Epithelial cell of esophagus (primary cell): ENCODE measurements at places on chromosomes 2 and 18.

DNA sequence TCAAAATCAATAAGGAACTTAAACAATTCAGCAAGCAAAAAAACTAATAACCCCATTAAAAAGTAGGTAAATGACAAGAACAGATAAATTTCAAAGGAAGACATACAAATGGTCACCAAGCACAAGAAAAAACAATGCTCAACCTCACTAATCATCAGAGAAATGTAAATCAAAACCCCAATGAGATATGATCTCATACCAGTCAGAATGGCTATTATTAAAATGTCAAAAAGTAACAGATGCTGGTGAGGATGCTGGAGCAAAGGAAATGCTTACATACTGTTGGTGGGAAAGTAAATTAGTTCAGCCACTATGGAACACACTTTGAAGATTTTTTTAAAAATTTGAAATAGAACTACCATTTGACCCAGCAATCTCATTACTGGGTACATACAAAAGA is 538.0 kb downstream of the TMX3 start:
- no peak for DNase-seq

DNA sequence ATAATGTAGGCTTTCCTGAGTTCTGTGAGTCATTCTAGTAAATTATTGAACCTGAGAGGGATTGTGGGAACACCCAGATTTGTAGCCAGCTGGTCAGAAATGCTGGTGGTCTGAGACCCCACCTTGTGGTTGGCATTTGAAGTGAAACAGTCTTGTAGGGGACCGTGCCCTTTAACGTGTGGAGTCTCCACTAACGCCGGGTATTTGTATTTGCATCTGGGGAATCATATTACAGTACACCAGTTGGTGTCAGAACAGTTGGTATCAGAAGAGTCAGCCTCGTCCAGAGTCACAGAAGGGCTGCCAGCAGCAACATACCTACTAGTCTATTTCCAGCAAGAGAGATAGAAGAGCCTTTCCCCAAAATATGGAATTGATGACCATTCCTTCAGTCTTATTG is 38.3 kb upstream of the PTPN4 start:
- DNase-seq = no peak

- no peak for DNase-seq
Measured at GRCh38 chr18:63105636-63106316, 213.8 kb downstream of the BCL2 start.

- no peak for DNase-seq
Measured at GRCh38 chr2:218360453-218360852, 3.8 kb downstream of the CATIP start.

GRCh38 chr2:166675553-166675952 is 181.5 kb upstream of the SCN7A start:
- no peak for DNase-seq

DNA sequence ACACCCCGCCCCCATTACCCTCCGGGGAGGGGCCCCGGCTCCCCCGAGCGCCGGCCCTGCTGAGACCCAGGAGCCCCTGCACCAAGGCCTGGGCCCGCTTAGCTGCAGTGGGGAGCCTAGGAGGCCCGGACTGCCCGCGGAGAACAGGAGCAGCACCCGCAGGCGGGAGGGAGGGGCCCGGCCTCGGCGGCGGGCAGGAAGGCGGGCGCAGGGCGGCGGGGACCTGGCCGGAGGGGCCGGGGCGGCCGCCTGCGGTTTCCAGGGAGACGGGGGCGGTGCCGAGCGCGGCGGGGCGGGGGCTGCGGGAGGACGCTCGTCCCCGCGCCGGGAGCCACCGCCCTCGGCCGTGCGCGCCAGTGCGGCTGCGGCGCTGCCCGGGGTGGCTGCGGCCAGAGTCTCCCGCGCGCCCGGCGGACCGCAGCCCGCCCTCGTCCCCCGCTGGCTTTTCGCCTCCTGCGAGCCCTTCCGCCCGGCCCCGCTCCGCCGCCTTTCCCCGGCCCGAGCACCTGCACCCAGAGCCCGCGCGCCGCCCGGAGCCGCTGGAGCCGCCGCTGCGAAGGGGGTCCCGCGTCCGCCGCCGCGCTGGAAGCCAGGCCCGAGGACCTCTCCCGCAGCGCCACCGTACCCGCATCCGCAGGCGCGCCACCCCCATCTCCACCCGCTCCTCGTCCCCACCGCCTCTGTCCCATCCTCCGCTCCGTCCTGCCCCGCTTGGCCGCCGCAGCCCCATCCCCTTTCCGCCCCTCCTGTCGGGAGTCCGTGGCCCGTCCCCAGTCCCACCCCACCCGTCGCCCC is 17.2 kb downstream of the GPC1 start:
- peak; percentile 53 for DNase-seq

- no peak for DNase-seq
Measured at GRCh38 chr18:12580630-12581342, 77.1 kb downstream of the SPIRE1 start.

DNA sequence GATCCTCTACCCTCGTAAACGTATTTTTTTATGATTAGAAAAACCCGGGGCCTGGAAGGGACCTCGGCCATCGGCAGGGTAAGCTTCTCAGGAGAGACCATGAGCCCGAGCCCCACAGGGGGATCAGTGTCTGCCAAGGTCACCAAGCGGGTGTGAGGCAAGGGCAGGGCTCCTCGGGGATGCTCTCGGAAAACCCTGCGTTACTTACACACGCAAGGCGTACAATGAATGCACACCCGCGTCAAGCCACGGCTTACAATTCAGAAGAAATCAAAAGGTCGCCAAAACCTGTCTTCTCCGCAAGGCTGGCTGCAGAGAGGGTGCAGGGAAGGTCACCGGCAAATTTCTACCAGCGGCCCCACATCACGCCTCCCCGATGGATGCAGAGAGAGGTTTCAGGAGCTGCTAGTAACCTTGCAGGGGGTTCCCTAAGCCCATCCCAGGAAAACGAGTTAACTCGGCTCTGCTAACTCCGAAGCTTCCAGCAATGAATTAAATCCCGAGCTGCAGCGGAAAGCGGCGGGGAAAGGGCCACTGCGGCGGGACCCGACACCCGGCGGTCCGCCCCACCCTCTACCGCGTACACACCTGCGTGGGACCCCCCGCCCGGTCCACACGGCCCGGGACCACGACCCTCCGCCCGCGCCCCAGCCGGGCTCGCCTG is 638 bp downstream of the ST3GAL5 start:
- DNase-seq = no peak

DNA sequence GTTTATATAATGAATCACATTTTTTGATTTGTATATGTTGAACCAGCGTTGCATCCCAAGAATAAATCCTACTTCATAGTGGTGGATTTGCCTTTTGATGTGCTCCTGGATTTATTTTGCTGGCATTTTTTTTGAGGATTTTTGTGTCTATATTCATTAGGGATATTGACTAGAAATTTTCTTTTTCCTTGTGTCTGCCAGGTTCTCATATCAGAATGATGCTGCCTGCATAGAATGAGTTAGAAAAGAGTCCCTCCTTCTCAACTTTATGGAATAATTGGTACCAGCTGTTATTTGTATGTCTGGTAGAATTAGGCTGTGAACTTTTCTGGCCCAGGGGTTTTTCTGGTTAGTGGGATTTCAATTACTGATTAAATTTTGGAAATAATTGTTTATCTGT is 457.4 kb upstream of the DSEL start:
- no peak for DNase-seq

DNA sequence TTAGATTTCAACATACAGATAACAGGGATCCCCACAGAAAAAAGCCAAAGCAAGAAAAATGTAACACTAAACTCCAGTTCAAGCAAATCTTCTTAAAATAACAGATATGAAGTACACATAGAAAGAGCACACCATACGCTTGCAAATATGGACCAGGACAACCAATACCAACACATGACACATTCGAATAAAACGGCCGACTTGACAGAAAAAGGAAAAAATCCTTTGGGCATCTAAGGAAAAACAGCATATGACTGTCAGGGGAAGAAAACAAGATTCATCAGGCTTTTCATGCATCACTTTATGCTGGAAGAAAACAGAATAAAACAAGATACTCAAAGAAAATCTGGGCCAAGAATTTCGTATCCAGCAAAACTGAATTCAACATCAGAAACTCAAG is 16.0 kb downstream of the RNASEH1 start:
- no peak for DNase-seq

GRCh38 chr2:216075510-216076485 is 5.8 kb downstream of the PECR start:
- no peak for DNase-seq

- DNase-seq = no peak
Measured at GRCh38 chr2:160486341-160486740, 7.3 kb downstream of the RBMS1 start.

- peak; percentile 42 for DNase-seq
Measured at GRCh38 chr2:61658841-61659780, 121.0 kb upstream of the XPO1 start.

GRCh38 chr2:224286923-224287322 is 115.0 kb downstream of the FAM124B start:
- DNase-seq = no peak

GRCh38 chr2:219125886-219126270 is 34.7 kb downstream of the NHEJ1 start:
- DNase-seq = no peak

- DNase-seq = peak; percentile 45
Measured at GRCh38 chr2:71798266-71799012, 345.1 kb downstream of the DYSF start.

DNA sequence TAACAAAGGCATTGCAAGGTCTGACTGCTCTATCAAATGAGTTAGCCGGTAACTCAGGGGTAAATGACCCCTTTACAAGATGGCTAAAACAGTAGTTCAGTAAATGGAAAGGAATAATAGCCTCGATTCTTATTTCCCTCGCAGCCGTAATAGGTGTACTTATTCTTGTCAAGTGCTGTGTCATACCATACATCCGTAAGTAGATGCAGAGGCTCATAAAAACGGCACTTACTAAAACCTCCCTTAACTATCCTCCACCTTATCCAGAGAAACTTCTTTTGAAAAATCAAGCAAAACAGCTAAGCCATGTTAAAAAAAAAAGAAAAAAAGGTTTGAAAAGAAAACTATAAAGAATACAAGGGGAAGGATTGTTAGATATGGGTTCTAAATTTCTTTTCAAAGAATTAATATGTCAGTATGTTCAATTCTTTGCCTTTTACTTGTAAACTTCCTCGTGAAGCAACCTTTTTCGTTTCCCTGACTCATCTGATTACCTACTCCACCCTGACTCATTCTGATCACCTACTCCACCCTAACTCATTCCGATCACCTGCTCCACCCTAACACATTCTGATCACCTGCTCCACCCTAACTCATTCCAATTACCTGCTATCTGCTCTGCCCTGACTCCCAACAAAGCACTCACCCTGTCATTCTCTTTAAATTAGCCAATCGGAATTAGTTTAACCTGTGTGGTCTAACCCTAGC is 127.5 kb downstream of the SPAG16 start:
- DNase-seq = peak; percentile 88

GRCh38 chr2:96147593-96148201 is 2.5 kb upstream of the DUSP2 start:
- DNase-seq = no peak

- no peak for DNase-seq
Measured at GRCh38 chr2:10764896-10765295, 43.5 kb downstream of the ATP6V1C2 start.

DNA sequence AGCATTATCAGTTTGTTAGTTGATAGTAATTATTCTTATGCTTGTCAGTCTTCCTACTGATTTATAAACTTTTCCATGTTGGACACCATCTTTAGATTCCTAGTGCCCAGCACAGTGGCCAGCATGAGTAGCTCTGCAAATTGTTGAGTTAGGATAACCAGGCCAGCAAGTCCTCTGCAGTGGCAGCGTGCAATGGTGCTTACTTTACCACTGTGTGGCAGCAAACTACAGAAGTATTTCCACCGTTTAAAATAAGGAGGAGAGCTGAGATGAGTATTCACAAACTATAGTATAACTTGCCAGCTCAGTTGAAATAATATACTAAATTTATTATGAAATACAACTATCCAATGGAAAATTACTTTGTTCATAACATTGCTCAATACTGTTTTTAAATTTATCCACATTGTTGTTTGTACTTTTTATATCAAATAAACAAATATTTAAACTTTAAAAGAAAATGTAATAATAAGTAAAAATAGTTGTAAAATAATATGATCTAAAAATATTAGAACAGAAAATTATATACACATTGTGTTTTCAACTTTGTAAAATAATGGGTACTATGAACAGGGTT is 9.3 kb upstream of the THADA start:
- peak; percentile 64 for DNase-seq

GRCh38 chr2:118371515-118371914 is 283.2 kb downstream of the INSIG2 start:
- peak; percentile 61 for DNase-seq

DNA sequence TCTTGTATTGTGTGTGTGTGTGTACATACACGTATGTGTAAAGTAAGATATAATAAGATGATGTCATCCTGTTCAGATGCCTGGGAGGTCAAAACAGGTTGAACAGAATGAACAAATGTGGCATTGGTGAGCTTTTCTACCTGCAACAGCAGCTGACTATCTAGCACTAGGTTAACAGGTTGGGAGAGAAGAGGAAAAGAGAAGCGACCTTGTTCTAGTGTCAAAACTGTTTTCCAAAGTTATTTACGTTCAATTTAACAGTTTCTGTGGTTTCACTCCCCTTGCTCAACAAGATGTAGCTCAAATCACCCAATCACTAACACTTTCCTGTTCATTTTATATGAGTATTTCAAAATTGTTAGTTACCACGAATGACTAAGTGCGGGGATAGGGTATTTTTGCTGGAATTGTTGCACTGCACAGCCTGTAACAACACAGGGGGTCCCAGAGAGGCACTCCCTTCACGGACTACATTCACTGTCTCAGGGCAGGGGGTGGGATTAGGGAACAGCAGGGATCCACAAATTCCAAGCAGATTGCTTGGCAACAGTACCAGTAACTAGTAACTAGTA is 67.5 kb upstream of the DTNB start:
- DNase-seq = peak; percentile 40

DNA sequence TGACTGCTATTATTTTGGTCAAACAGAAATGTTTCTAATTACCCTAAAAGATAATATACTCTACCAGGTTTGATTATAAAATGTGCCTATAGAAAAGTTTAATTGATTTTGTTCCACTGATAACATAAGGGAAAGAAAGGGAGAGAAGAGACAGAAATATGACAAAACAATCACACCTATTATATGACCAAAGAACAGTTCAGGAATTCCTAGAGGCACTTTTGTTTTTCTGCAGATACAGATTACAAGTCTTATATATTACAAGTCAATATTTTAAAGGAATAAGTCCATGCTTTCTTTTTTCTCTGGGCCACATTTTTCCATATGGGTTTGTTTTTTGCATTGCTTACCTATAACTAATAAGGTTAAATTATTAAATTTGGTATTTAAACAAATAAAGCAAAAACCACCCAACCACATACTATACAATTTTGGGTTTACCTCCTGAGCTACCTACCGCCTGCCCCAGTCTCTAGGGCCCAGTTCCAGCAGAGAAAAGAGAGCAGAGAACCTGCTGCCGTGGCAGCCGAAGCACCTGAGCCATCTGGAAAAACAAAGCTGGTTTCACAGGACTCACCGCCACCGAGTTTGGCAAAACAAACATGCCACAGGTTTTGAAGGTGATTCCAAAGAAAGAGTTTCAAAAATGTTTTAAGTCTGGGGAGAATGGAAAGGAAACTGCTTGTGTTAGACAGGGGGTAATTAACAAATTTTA is 92.1 kb downstream of the DYM start:
- DNase-seq = no peak
